ENCODE measurements at places on chromosomes 1 and 21.

- no peak for DNase-seq
Observed at GRCh38 chr1:221823149-221823548, 81.3 kb upstream of the DUSP10 start.

GRCh38 chr1:170730438-170730837, 66.5 kb downstream of the PRRX1 start:
- DNase-seq = no peak

- DNase-seq = no peak
Observed at GRCh38 chr1:114379987-114380386, 131.0 kb downstream of the TRIM33 start.

- no peak for DNase-seq
Observed at GRCh38 chr1:7076572-7076971, 291.3 kb downstream of the CAMTA1 start.

GRCh38 chr21:40047993-40048730, 180.9 kb downstream of the PCP4 start:
- DNase-seq = no peak

- peak; percentile 82 for DNase-seq
Observed at GRCh38 chr1:244349103-244349531, 102.6 kb downstream of the ADSS2 start.

DNA sequence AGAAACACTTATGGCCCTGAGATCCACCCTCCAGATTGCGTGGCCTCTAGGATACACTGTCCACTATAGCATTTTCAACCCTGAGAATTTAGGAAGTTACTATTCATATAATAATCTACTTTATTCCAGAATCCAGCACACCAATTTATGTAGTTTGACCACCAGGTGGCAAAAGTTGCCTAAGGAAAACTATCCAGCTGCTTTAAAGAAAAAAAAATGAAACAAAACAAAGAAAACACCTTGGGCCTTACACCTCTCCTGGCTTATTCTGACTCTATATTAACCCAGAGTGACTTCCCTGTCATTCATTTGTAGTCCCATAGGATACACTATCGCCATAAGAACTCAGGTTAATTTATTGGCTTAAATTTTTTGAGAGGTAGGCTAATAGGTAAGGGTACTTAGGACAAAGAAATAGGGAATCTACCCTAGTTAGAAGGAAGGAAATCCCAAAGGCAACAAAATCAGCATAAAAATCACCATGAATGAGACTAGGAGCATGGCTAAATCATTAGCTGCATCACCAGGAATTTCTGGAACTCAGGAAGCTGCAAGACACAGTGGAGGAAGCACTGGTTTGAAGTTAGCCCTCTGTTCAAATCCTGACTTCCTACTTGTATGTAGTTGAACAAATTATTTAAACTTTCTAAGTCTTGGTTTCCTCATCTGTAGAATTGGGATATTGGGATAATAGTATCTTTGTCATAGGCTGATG, 107.5 kb downstream of the SPAG17 start:
- DNase-seq = no peak

All from suppressor macrophage (primary cell).